ENCODE measurements at places on chromosomes 3 and 15.
A peak's percentile ranks its signal among the peaks of the same experiment; 100 is the strongest.

DNA sequence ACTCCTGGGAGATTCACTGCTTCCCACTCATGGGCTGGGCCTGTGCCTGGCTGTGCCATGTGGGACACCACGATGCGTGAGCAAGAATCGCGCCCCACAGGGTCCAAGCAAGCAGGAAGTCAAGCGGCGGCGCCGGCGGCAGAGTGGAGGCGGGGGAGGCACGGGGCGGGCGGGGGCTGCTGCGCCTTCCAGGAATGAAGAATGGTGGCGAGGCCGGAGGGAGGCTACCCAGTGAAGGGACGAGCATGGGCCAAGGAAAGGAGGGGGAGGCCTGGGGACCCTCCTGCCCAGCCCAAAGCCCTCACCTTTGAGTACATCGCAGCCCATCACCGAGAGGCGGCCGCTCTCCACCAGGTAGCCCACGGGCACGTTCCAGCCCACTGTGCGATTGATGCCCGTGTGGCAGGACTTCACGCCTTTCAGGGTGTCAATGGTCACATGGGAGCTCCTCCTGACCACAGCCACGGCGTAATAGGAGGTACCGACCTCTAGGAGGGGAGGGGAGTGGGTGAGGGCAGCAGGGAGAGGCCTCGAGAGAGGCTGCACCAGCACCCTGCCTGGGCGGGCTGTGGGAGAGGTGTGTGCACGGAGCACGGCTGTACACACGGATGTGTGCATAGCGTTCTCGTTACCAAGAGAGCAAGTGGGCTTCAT, 5.5 kb downstream of the MELTF start:
- no peak for DNase-seq

DNA sequence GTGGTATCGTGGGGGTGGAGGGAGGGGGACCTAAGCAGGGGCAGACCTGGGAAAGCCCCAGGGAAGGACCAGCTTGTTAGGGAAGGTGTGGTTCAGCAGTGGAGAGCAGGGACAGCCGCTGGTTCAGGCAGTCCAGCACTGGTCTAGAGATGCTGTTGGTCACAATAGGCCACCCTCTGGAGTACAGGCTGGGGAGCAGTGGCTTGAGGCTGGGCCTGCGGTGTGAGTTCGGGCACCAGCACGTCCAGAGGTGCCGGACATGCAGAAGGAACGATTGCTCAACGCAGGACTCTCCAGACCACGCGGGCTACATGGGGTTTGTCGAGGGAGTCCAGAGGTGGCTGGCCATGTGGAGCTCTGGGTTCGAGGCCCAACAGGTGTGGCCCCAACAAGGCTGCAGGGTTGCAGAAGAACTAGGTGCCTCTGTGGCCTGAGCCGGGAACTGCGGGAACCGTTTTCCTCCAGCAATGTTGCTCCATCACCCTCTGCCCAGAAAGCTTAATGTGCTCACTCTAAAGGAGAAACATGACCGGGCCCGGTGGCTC, 143.9 kb downstream of the APBA2 start:
- no peak for DNase-seq

- no peak for DNase-seq
Measured at GRCh38 chr3:62378921-62379320, 5.6 kb upstream of the FEZF2 start.

- DNase-seq: no peak
Measured at GRCh38 chr3:157930000-157930780, 176.0 kb downstream of the SHOX2 start.

DNA sequence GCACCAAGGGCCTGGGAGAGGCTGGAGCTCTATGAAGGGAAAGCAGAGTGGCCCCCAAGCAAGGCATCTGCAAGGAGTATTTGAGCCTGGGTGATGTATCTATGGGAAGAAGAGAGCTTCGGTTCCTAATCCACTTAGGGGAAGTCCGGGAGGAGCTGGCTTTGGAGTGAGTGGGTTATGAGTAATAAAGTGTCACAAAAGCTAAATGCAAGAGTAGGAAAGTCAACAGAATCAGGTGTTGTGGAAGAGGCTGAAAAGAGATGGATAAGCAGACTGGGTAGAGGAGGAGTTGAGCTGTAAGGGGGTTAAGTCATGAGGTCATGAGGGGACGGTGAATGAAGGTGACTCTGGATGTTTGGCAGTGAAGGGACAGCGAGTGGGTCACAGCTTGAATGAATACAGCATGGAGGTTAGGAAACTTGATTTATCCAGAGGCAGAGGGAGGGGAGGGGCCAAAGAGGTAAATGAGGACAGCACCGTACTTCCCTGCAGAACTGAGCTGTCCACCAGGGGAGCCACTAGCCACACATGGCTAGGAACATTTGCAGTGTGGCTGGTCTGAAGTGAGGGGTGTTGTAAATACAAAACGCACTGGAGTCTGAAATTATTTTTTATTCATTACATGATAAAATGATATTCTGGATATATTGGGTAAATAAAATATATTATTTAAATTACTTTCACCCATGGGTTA, 83.3 kb downstream of the ADCY5 start:
- peak; percentile 19 for DNase-seq

DNA sequence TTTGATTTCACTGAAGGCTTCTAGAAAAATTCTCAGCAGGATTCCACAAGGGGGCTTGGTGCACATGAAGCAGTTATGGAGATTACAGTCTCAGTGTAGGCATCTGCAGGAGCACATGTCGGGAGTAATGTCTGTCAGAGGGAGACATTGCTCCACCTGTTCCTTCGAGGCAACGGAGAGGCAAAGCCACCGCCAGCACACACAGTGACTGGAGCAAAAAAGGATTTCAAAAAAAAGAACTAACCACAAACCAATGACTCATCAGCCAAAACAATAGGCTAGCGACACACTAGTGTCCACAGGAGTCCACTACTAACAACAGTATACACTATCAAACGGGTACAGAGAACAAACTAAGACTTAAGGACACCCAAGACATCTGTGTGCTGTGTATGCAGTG, 68.9 kb downstream of the NPTN start:
- DNase-seq: peak; percentile 44

- DNase-seq: peak; percentile 79
Measured at GRCh38 chr3:23254835-23255234, 51.7 kb downstream of the UBE2E2 start.

GRCh38 chr15:48708641-48709040, 63.1 kb upstream of the FBN1 start:
- no peak for DNase-seq

Measured in Kasumi-1 (cell line).